Brain (organoid and tissue), 16 donors: ENCODE measurements at places on chromosomes 13 and 19.
A peak's percentile ranks its signal among the peaks of the same experiment; 100 is the strongest.

DNA sequence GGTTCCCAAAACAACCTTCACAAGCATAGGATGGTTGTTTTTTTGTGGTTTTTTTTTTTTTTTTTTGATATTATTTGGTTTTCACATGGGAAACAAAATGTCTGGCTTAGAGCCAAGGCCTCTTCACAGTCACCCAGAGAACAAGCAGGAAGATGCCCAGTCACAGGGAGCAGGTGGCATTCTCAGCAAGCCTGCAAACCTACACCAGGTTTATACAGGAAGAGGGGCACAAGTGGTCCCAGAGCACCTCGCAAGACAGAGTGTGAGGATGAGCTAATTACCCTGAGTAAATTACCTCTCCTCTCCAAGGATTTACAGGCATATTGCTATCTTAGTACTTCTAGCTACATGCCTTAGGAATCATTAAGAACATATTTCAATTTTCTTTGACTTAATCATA, 1375.6 kb downstream of the EFNB2 start:
- DNase-seq: peak; percentile 50

DNA sequence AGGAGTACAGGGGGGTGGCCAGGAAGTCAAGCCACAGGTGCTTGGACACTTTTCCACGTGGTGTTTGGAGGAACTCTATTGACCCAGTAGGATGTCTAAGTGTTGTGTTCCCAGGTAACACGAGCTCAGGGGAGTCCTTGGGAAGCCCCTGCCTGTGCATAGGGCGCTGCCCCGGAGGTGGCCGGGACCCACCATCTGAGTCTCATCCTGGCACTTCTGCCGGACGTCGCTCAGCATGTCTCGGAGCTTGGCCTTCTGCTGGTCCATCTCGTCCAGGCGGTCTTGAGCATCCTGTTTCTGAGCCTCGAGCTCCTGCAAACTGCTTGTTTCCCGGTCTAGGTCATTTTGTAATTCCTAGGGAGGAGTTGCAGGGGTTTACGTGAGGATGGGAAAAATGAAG, 67.4 kb downstream of the EPS15L1 start:
- no peak for DNase-seq

DNA sequence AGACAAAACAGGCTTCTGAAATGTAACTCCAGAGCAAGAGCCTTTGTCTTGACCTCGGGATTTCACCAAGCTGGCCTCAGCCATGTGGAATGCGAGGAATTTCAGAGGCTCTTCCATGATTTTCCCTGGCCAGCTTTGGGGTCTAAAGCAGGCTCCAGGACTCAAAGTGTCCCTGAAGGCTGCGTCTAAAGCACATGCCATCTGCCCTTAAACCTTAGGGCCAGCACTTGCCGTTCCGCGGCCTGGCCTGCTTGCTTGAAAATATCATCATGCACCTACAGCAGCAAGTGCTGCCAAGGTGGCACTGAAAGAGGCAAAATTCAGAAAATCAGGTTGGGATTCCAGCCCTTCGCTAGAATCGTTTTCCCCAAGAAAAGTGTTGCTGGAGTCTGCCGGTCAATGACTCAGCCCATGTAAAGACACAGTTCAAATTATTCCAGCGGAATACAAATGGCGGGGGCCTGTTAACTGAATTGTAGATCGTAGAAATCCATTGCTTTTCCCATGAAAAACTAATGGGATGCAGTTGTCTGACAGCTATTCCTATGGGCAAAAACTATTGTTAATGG, 105.7 kb upstream of the RAP2A start:
- no peak for DNase-seq

DNA sequence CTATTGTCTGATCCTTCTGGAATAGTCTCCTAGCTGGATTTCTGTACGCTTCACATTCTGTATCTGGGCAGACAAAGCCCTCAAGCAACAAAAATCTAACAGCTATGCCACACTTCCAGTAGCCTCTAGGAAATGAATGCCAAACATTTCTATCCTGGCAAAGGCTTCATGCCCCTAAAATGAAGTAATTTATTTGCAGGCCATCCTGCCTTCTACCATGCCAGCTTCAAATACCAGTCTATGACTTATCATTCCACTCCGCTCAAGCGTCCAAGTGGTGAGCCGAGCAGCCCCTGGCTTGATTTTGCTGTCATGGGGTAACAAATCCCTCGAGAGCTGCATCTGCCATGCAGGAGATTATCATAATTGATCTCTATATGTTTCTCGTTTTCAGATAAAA, 86.9 kb downstream of the LHFPL6 start:
- DNase-seq: no peak

DNA sequence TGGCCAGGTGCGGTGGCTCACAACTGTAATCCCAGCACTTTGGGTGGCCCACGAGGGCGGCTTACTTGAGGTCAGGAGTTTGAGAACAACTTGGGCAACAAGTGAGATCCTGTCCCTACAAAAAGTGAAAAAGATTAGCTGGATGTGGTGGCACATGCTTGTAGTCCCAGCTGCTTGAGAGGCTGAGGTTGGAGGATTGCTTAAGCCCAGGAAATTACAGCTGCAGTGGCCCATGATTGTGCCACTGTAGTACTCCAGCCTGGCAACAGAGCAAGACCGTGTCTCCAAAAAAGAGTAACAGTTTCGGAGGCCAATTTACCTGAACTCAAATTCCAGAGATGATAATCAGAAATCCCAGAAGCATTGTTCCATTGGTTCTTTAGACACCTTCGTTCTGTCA, 4.4 kb downstream of the ZNF473 start:
- no peak for DNase-seq
